ENCODE measurements at places on chromosomes 6 and 20. TPM values are rescaled to one million over a fixed set of nuclear protein-coding genes. Genes with fewer than 3 reads are reported as not detected.

Gene TREM1
- 0.86 TPM for total RNA-seq

GRCh38 chr6:34736823-34737222 is 20.5 kb upstream of the SNRPC start:
- H3K27ac ChIP-seq: no peak overlapping the region
- H3K4me1 ChIP-seq: peaks cover 3% of the 10 kb centered on the region
- no peaks in the 10 kb centered on the region for H3K36me3 ChIP-seq
- H3K27me3 ChIP-seq: no peaks in the 10 kb centered on the region

Gene EDEM2
- 16.5 TPM for total RNA-seq

DNA sequence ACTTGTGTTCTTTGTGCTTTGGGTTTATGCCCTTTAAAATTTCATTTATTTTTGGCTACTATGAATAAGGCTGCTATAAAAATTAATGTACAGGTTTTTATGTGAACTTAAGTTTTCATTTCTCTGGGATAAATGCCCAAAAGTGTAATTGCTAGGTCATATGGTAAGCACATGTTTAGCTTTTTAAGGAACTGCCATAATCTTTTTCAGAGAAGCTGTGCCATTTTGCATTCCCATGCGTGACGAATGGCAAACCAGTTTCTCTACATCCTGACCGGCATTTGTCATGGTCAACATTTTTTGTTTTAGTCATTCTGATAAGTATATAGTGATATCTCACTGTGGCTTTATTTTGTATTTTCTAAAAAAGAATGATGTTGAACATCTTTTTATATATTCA is 236.0 kb upstream of the SGK1 start:
- H3K27ac ChIP-seq: no peak overlapping the region
- no peak for DNase-seq
- H3K4me1 ChIP-seq: no peaks in the 10 kb centered on the region
- no peaks in the 10 kb centered on the region for H3K36me3 ChIP-seq
- H3K4me3 ChIP-seq: no peak overlapping the region
- H3K27me3 ChIP-seq: no peaks in the 10 kb centered on the region

GRCh38 chr20:60484316-60484715 is 526.1 kb downstream of the CDH26 start:
- no peaks in the 10 kb centered on the region for H3K4me1 ChIP-seq
- no peak overlapping the region for H3K4me3 ChIP-seq
- no peaks in the 10 kb centered on the region for H3K36me3 ChIP-seq
